NCI-H1436 (cell line): ENCODE measurements at places on chromosomes 12 and 14.

GRCh38 chr14:55366271-55366670, 45.4 kb downstream of the ATG14 start:
- DNase-seq: no peak

DNA sequence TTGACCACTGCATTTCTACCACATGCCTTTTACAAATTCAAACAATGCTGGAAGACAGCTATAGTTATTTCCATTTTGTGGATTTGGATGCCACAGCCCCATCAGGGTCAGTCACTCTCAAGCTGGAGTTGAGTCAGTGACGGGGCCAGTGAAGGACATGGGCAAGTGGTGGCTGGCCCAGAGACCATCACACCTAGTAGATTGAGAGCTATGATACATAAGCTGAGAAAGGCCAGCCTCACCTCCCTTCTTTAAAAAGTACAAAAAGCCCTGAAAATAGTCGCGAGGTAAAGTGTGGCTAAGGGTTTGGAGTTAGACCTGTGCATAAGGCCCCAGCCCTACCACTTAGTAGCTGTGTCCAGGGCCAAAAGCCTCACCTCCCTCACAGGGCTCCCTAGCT, 4.1 kb downstream of the KCTD10 start:
- DNase-seq: no peak

- DNase-seq: no peak
Observed at GRCh38 chr12:50297027-50297426, 13.7 kb upstream of the LIMA1 start.

DNA sequence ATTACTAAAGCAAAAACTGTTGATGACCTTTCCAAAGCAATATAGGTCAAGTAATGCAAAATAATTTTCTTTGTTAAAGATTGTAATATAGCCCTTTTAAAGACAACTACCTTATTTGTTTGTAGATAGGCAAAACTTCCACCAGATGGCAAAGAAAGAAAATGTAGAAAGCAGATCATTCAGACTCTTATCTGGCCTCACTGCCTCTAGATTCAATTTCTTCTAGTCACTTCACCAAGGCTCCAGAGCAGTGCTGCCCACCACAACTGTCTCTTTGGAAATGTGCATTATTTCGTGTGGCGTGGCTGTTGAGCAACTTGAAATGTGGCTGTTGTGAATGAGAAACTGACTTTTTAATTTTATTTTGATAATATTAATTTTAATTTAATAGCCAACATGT, 127.1 kb downstream of the ITPR2 start:
- DNase-seq: no peak

DNA sequence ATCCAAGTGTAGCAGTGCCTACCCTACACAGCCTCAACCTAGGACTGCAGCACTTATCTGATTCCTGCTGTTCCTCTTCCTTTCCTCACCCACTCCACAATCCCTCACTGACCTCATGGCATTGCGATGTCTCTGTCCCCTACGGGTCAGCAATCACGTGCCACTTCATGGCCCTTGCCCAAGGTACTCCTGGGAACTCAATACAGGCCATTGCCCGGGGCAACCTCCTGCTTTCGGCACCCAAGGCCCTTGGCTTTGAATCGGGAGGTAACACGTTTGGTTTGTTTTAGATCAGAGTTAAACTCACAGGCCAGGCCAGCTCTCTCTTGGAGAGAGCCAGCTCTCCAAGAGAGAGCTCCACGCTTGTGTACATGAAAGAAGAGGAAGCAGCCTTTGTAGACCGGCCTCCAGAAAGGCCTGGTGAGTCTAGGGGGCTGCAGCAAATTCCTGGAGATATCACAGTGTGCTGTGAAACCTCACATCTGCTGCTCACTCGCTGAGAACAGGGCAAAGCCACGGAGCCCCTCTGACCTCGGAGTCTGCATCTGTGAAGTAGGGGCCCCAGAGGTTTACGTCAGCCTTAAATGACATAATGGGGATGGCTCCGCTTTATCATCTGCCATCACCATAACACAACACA, 12.2 kb downstream of the CLMN start:
- DNase-seq: no peak

DNA sequence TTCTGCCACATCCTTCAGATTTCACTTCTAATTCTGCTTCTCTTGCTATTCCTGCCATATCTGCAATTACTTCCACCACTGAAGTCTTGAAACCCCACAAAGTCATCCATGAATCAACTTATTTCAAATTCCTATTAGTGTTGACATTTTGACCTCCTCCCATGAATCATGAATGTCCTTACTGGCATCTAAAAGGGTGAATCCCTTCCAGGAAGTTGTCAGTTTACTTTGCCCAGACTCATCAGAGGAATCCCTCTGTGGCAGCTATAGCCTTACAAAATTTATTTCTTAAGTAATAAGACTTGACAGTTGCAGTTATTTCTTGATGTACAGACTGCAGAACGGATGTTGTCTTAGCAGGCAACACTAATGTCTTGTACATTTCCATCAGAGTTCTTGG, 162.9 kb downstream of the PCNX1 start:
- DNase-seq: no peak
